ENCODE measurements at places on chromosomes 1 and 21.

DNA sequence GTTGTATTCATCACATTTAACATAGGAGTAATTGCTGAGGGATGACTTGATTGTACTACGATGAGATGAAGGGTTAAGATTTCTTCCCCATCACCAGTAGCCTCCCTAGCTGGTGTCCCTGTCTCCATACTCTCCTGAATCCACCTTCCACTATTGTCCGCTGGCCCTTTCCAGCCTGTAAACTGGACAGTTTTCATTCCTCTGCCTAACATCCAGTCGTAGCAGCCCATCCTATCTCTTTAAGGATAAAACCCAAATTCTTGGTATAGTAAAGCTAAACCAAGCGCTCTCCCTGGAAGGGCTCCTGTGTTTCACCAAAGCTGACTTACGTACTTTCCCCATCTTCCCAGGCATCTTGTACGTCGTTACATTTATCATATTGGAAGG, 670 bp downstream of the COX20 start:
- peak; percentile 32 for DNase-seq

- DNase-seq = peak; percentile 70
Measured at GRCh38 chr1:227429447-227430359, 111.4 kb upstream of the CDC42BPA start.

DNA sequence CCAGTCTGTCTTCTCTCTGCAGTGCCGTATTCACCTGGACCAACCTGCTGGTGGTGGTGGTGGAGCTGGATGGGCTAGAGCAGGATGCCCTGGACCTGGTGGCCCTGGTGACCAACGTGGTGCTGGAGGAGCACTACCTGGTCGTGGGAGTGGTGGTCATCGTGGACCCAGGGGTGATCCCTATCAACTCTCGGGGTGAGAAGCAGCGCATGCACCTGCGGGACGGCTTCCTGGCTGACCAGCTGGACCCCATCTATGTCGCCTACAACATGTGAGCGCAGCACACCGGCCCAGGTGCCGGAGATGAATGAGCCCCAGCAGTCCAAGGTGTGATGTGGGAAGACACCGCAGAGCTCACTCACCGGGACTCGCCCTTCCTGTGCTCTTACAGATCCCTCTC, 37.5 kb downstream of the S100B start:
- no peak for DNase-seq

DNA sequence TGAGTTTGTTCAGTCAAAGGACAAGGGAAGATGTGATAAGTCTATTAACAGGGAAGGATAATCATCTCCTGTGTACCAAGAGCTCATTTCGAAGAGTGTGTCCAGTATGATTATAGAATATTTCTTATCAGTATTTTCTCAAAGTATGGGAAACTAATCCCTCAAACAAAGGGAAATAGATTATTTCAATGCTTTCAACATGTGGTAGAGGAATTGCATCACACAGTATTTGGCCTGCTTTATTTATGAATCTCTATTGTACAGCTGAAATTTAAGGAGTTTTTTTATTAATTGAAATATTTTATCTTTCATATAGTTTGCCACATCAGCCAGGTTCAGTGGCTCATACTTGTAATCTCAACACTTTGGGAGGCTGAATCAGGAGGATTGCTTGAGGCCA, 151.0 kb downstream of the CLEC20A start:
- no peak for DNase-seq

- DNase-seq = no peak
Measured at GRCh38 chr21:28509031-28509430, 483.6 kb downstream of the LTN1 start.

DNA sequence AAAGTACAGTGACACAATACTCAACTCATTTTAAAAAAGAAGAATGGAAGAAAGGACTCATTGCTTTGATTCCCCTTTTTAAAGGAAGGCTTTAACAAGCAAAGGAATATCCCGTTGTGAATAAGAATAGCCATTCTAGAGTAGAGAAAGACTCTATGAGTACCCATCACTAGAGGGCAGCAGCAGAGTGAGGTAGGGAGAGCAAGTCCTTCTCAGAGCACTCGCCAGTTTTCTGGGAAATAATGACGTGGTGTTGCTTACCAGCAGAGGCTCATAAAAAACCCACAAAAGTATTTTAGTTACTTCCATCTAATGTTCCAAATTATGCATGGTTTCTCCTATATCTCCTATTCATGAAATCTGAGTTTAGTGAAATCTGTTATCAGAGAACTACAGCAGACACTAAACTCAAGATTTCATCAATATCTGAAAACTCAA, 74.6 kb downstream of the USP24 start:
- peak; percentile 57 for DNase-seq

- DNase-seq = no peak
Measured at GRCh38 chr1:216805233-216805632, 82.0 kb upstream of the ESRRG start.

- DNase-seq = no peak
Measured at GRCh38 chr1:39898191-39898590, 3.5 kb downstream of the MYCL start.

GRCh38 chr1:105087506-105087905, 1337.8 kb downstream of the AMY1C start:
- DNase-seq = peak; percentile 32

DNA sequence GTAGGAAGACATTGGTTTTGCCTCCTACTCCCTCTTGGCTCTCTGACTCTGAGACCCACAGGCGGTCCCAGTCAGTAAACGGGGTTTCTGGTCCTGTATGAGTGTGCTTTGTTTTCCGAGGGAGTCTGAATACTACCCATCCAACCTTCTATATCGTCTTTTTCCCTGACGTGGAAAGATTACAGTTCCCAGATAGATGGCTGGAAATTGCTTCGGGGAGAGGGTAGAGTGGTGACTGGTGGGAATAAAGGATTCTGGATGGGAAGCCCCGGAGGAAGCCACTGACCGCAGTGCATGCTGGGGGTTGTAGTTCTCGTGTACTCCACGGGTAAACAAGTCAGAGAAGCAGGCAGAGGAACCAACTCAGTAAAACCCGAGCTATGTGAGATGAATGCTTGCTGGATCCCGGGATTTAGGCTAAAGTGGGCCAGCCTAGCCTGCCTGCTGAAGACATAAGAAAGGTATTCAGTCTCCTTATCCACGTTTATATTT, 66.2 kb upstream of the IRF2BP2 start:
- DNase-seq = no peak

DNA sequence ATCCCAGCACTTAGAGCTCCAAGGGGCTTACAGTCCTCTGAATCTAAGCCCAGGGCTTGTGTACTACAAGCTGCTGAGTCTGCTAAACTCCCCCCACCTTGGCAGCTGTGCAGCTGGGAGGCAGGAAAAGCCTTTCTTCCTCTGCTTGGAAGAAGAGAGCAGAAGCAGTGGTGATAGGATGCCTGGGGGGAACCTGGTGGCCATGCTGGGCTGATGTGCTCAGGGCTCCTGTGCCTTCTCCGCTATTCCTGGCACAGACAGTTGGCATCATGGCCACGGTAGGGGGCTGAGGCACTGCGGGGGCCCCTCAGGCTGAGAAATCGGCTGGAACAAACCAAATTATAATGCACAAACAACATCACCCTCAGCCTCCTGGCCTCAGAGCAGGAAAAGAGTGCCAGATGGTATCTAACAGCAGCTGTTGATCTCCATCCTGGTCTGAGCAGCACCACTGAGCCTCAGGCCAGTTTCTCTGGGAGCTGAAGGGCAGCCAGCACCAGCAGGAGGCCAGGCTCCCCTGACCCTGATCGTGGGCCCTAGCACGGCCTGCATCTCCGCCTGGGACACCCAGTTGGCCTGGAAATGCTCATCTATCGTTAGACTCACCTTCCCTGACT, 35.8 kb downstream of the ECE1 start:
- DNase-seq = no peak

DNA sequence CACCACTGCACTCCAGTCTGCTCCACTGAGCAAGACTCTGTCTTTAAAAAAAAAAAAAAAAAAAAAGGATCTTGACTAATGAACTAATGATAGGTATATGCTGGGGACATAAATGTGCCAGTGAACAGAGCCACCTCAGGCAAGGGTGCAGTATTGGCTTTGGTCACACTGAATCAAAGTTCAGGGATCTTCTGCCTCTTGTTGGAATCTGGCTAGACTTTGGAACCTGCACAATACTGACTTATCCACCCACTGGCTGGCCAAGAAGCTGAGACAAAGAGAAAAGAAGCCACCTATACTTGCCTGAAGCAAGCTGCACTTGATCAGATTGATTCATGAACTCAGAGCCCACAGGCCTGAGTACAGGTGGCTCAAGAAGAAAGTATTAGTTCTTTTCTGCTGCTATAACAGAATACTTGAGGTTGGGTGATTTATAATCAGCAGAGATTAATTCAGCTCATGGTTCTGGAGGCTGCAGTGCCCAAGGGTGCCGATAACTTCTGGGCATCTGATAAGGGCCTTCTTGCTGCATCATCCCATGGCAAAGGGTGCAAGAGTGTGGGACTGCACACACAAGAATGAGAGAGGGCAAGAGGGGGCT, 172.0 kb downstream of the FGGY start:
- DNase-seq = no peak

GRCh38 chr1:33370301-33370700, 49.4 kb upstream of the A3GALT2 start:
- DNase-seq = no peak

GRCh38 chr1:156682166-156682890, 5.1 kb upstream of the NES start:
- no peak for DNase-seq

DNA sequence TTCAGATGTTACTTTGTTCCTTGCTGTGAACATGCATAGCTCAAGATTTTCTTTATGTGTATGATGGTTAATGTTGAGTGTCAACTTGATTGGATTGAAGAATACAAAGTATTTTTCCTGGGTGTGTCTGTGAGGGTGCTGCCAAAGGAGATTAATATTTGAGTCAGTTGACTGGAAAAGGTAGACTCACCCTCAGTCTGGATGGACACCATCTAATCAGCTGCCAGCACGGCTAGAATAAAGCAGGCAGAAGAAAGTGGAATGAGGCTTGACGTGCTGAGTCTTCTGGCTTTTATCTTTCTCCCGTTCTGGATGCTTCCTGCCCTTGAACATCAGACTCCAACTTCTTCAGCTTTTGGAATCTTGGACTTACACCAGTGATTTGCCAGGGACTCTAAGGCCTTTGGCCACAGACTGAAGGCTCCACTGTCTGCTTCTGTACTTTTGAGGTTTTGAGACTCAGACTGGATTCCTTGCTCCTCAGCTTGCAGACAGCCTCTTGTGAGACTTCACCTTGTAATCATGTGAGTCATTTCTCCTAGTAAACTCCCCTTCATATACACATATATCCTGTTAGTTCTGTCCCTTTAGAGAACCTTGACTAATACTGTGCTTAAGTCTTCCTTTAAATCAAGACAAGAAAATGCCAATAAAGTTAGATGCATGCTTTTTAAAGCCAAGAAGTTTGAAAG, 626.6 kb downstream of the KCNT2 start:
- DNase-seq = no peak

DNA sequence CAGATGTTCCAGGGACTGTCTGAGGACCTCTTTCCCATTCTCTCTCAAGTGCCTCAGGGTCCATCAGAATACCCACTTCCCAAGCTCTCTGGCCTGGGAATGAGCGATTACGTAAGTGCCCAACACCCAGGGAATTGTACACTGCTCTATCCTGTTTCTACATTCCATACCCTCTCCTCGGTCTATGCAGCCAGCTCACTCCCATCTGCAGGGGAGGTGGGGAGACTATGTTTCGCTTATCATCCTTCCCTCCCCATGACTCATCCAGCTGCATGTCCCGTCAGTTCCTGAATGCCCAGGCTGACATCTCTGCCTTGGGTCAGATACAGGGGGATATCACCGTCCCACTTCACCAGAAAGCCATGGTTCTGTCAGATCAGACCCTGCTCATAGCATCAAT, 34.5 kb upstream of the CD1D start:
- no peak for DNase-seq

DNA sequence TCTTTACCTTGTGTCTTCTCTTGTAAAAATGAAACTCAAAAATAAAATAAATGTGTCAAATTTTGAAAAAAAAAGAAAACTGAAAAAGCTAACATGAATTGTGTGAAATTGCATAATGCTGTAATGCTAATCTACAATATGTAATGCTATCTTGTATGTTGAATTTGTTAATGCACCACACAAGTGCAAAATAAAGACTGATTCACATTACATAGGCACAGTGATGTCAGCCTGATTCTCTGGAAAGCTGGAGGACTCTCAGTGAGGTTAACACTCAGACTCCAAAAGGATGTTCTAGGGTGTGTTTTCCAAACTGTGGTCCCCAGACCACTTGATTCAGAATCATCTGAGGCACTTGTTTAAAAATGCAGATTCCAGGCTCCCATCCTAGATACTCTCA, 25.6 kb downstream of the SYT11 start:
- no peak for DNase-seq

DNA sequence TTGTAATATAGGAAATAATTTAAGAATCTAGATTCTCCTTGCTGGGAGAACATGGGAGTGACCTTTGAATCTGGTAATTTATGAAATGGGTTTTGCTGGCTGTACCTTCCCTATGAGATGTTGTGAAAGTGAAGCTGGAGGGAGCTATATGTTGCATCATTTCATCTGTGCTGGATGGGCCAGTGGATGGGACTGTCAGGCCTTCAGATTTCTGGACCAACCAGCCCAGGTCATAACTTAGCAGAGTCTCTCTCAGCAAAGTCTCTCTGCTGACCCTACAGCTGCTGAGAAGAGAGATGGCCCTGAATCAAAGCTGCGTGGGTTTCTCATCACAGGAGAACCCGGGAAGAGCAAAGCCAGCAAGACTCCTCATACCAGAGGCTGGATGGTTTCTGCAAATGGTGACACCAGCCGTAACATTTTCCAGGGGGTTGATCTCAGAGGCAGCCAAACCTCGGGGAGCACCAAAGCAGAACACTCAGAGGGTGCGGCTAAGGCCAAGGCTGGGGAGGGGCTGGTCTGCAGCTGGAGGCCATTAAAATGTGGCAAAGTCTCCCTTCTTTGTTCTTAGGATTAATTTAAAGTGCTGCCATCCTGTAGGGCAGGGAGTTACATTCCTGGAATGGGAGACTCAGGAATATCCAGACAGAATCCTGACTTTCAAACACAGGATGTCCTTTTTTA, 18.2 kb upstream of the PTGFRN start:
- DNase-seq = no peak

- no peak for DNase-seq
Measured at GRCh38 chr1:8419172-8419571, 101.3 kb downstream of the SLC45A1 start.

DNA sequence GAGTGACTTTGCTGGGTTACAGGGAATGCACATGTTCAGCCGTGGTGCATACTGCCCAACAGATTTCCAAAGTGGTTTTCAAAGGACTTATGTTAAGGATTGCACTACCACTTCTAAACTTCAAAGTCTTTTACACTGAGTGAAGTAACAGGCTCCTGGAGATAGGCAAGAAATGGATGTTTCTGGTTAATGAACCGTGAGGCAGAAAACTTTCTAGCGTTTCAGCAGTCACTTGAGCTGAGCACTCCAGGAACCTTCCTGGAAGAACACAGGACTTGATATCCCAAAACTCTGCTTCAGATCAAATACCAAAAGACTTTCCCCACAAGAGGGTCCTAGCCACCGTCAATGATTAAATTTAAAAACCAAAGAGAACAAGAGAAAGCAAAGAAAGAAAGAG, 74.3 kb upstream of the ATP1A1 start:
- no peak for DNase-seq

All from HS-5 (cell line).